ENCODE measurements at places on chromosomes 4 and X.

DNA sequence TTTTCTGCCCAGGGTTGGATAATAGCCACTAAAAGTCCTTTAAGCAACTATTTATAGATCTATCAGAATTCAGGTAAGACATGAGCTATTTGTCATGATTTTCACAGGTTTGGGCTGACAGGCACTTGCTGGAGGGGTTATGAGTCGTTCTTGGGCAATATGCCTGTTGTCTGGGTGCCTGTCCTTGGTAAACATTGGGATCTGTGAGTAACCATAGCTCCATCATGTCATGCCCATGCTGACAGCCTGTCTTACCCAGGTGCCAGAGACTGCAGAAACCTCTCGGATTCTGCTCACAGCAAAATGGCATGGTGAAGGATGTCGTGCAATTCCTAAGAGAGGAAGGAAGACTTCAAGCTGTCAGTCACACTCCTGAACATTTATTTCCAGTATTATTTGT lies 116.0 kb upstream of the PUDP start:
- no peak for DNase-seq

- no peak for DNase-seq
Measured at GRCh38 chr4:138636781-138637180, 378.8 kb upstream of the NOCT start.

DNA sequence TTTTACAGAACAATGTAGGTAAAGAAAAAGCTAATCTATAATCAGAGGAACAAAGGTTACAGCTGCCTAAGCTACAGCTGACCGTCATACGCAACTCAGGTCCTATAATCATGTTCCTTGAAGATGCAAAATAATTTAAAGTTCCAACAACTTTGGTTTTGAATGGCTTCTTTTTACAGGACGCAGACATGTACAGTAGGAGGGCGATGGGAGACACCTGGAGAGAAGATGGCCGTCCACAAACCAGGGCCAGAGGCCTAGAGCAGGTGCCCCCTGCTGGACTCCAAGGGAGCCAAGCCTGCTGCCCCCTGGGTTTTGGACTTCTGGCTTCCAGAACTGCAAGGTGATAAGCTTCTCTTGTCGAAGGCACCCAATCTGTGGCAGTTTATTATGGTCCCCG lies 10.6 kb downstream of the HGFAC start:
- DNase-seq = no peak

- DNase-seq = no peak
Measured at GRCh38 chr4:18296411-18296810, 274.9 kb upstream of the LCORL start.

DNA sequence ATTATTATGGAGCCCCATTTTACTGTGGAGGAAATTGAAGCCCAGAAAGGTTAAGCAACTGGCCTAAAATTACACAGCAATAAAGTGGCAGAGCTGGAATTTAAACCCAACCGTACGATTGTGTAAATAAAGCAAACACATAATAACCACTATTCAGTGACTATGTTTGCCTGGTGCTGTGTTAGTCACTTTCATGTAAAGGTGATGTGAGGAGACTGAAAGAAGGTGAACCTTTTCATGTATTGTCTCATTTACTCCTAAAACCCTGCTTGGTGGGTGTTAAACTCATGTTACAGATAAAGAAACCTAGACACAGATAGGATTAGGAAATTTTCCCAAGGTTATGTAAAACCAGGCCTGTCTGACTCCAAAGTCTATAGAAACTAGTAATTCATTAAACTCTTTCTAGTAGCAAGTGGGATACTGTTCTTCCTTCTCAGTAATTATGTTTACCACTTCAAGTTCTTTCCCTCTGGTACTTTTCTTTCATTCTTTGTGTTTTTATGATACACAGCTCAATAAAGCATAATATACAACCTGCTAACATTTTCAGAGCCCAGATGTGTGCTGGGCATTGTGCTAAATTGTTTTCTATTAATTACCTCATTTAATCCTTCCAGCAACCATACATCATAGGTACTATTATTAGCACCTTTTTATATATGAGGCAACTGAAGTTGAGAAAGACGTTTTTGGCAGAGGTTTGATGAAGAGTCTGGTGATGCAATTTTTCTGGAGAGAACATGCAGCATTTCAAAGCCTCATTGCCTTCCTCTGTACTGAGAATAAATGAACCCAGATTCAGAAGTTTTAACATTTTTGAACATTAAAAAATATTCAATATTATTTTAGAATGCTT lies 202.7 kb downstream of the SPRY1 start:
- DNase-seq = peak; percentile 37

GRCh38 chrX:9403374-9403773 lies 61.5 kb upstream of the TBL1X start:
- DNase-seq = no peak

DNA sequence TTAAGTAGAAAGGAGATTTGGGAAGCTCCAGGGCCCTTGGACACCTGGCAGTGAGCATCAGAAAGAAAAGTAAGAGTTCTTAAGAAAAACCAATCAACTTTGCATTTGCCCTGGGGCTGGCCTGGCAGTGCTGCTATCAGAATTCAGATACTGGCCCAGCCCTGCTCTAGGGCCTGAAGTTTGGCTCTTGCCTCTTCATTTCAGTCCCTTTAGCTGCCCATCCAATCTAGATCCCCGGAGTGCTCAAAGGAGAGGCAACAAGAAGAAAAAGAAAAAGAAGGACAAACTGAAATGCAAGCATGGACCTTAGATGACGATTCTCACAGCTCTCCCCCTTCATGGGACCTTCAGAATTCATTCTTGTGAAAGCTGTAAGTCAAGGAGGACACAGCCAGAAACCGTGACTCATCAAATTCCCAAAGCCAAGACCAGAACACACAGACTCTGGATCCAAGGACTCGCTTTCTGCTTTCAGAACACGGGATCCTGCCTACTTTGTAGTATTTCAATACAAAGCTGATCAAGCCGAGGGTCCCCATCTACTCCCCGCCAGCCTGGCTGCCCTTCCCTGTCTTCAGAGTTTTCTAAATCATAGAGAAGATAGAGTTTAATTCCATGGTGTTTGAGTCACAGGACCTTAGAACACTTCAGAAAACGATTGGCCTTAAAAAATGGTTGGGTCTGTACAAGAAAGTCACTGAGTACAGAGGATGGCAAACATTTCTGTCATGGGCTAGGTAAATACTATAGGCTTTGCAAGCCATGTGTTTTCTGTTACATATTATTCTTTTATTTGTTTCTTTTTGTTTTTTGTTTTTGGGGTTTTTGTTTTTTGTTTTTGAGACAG lies 103.7 kb downstream of the RBM47 start:
- peak; percentile 66 for DNase-seq

DNA sequence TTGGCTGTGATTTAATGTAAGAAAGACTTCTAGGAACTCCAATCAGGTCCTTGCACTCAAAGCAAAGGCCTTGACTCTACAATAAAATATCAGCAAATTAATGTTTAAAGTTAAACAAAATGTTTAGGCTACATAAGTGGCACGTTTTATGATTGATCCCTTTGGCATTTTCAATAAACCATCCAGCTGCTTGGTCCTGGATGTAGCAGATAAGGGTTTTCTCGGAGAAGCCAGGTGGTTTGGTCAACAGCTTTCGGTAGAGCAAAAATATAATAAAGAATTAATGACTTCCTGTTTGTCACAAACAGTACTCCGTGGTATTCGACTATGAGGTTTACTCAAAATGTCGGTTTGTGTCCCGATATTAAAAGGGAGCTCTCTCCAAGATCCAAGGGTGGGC lies 95.8 kb downstream of the GEMIN8 start:
- DNase-seq = no peak

GRCh38 chr4:75920327-75920726 lies 18.1 kb upstream of the PPEF2 start:
- no peak for DNase-seq

DNA sequence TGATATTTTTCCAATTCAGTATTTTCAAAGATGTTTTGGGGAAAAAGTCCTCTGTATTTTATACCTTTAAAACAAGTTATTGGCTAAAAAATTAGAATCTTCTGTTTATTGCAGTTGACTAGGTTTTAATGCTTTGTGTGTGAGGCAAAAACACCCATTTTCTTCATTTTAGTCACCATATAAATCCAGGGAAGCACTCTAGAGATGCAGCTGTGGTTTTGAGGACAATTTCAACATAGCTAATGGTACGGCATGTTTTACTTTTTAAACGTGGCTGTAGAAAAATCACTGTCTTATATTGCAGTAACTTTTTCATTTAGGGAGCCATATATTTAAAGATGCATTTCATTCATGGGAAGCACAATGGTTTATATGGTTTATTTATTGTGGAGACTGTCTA lies 129.1 kb upstream of the PITX2 start:
- no peak for DNase-seq

DNA sequence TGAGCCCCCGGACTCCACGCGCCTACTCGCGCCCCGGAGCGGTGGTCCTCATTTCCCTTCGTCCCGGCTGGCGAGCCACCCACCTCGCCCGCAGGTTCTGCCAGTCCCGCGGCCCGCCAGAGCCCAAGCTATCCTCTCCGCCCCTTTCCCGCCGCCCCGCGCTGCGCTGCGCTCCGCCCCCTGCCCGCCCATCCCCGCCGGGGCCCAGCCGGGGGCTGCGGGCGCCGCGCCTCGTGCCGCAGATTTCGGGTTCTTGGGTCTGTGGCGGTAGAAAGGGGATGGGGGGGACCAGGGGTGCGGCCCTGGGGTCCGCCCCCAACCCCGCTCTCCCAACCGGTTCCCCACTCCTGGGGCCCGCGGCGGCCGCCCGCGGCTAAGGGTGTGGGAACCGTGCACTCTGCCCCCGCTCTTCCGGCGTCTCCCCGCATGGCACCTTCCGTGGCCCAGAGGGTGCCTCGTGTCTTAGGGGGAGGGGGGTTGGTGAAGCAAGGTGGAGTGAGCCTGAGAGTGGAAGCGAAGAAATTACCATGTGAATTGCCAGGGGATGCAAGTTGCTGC lies 650.8 kb upstream of the DIPK2B start:
- peak; percentile 49 for DNase-seq

GRCh38 chr4:162727232-162727631 lies 439.5 kb downstream of the NAF1 start:
- DNase-seq = no peak

GRCh38 chr4:146437778-146438177 lies 84.0 kb downstream of the SLC10A7 start:
- DNase-seq = no peak

Measured in NCI-H226 (cell line).